ENCODE measurements at places on chromosomes 16 and 17. TPM values are rescaled to one million over a fixed set of nuclear protein-coding genes. Genes with fewer than 3 reads are reported as not detected.

The LYRM9 gene
- total RNA-seq, result 22.0 TPM

The KRT27 gene
- total RNA-seq, result not detected

The ATP2A3 gene
- 11.5 TPM for total RNA-seq

The ARL5C gene
- total RNA-seq, result not detected

The HBZ gene
- total RNA-seq, result not detected

The FADS6 gene
- not detected for total RNA-seq

The CCL13 gene
- not detected for total RNA-seq

The BCL6B gene
- total RNA-seq, result 32.8 TPM

The TMEM114 gene
- not detected for total RNA-seq

The CCL17 gene
- total RNA-seq, result not detected

The ORC6 gene
- total RNA-seq, result 11.3 TPM

DNA sequence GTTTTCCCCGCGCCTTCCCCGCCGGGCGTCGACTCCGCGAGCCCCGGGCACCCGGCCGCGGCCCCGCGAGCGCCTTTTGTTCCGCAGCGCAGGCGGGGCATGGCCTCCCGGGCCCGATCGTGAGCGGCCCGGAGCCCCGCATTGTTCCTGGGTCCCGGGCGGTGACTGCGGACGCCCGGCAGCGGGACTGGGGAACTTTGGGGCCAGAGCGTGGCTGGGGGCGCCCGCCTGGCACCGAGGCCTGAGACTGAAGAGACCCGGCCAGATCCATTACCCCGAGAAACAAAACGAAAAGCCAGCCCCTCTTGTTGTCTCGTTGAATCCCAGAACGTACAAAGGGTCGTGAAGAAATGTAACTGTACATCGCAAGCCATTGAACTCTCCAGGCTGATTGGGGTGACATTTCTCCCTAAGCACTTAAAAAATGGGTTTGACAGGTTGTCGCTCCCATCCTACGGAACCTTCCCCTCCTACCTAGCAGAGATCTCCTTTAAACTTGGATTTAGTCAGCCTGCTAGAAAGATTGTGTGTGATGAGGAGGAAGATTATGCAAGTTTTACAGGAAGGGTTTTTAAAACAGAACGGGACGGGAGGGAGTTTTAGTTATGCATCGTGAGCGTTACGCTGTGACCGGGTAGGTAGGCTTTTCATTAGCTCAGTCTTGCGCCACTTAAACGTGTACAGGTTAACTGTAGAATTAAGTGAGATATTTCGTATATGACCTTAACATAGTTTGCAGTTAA, 825 bp downstream of the METTL9 start:
- no peak for DNase-seq
- no peaks in the 10 kb centered on the region for H3K27me3 ChIP-seq
- peak overlapping the region; percentile 98 for H3K27ac ChIP-seq

DNA sequence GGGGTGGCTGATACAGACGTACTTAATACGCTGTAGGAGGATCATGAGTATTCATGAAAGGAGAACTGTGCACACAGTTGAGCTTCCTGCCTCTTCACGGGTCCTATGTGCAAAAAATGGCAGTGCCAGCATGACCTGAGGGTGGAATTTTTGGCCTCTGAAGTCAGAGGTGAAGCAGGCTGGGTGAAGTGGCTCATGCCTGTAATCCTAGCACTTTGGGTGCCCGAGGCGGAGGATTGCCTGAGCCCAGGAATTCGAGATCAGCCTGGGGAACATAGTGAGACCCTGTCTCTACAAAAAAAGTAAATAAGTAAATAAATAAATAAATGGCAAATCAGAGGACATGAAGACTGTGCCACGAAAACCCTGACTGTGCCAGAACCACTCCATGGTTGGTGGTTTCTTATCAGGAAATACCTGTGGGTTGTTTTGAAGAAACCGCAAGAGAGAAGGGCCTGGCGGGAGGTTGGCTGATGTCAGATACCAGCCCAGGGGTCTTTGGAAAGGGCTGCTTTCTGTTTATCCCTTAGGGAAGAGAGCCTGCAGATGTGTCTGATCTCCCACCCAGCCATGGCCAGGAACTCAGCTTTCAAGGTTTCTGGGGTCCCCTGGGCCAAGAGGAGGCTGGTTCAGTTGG, 3.4 kb downstream of the ASPSCR1 start:
- DNase-seq, result no peak
- no peak overlapping the region for H3K4me3 ChIP-seq
- no peaks in the 10 kb centered on the region for H3K36me3 ChIP-seq
- peaks cover 5% of the 10 kb centered on the region for H3K4me1 ChIP-seq

DNA sequence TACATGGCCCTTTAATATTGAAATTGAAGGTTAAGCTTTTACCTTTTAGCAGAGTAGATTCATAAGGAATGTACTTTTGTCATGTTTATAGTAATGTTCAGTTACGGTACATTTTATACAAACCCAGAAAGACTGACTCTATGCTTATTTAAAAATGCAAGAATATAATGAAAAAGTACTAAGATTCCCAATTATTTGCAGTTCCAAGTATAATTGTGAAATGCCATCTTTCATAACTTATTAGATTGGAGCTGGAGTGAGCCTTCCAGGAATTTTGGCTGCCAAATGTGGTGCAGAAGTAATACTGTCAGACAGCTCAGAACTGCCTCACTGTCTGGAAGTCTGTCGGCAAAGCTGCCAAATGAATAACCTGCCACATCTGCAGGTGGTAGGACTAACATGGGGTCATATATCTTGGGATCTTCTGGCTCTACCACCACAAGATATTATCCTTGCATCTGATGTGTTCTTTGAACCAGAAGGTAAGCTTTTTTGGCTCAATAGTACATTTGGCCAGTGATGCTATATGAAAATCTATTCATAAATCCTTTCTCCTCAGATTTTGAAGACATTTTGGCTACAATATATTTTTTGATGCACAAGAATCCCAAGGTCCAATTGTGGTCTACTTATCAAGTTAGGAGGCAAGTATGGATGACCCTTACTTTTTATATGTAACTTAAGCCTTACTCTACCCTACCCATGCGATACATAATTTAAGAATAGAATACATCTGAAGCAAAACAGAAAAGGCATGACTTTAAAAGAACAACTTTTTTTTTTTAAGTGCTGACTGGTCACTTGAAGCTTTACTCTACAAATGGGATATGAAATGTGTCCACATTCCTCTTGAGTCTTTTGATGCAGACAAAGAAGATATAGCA, 4.2 kb downstream of the SRSF2 start:
- no peaks in the 10 kb centered on the region for H3K36me3 ChIP-seq
- no peak overlapping the region for H3K27ac ChIP-seq
- peaks cover 14% of the 10 kb centered on the region for H3K4me1 ChIP-seq
- no peak for DNase-seq
- H3K4me3 ChIP-seq, result no peak overlapping the region

- H3K27me3 ChIP-seq, result no peaks in the 10 kb centered on the region
- DNase-seq, result no peak
- no peak overlapping the region for H3K4me3 ChIP-seq
- H3K4me1 ChIP-seq, result no peaks in the 10 kb centered on the region
- no peaks in the 10 kb centered on the region for H3K36me3 ChIP-seq
- no peak overlapping the region for H3K27ac ChIP-seq
Observed at GRCh38 chr17:550463-551180, 164.0 kb downstream of the VPS53 start.

DNA sequence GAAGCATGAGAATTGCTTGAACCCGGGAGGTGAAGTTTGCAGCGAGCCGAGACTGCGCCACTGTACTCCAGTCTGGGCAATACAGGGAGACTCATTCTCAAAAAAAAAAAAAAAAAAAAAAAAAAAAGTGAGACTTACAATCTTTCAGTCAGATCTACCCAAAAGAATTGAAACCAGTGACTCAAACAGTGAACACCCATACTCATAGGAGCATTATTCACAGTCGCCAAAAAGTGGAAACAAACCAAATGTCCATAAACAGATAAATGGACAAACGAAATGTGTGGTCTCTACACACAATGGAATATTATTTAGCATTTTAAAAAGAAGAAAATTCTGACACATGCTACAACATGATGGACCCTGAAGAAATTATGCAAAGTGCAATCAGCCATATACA, 9.1 kb upstream of the SCNN1B start:
- H3K27me3 ChIP-seq, result no peaks in the 10 kb centered on the region
- no peak for DNase-seq
- no peak overlapping the region for H3K4me3 ChIP-seq
- H3K27ac ChIP-seq, result no peak overlapping the region

- H3K36me3 ChIP-seq, result no peaks in the 10 kb centered on the region
- no peak overlapping the region for H3K4me3 ChIP-seq
- no peak for DNase-seq
- no peaks in the 10 kb centered on the region for H3K27me3 ChIP-seq
- H3K4me1 ChIP-seq, result no peaks in the 10 kb centered on the region
- no peak overlapping the region for H3K27ac ChIP-seq
Observed at GRCh38 chr17:2805961-2806360, 9.7 kb downstream of the RAP1GAP2 start.

- no peaks in the 10 kb centered on the region for H3K36me3 ChIP-seq
- H3K27me3 ChIP-seq, result no peaks in the 10 kb centered on the region
- H3K4me3 ChIP-seq, result no peak overlapping the region
- peak overlapping the region; percentile 99 for H3K27ac ChIP-seq
Observed at GRCh38 chr17:68514831-68515635, 2.8 kb downstream of the PRKAR1A start.

DNA sequence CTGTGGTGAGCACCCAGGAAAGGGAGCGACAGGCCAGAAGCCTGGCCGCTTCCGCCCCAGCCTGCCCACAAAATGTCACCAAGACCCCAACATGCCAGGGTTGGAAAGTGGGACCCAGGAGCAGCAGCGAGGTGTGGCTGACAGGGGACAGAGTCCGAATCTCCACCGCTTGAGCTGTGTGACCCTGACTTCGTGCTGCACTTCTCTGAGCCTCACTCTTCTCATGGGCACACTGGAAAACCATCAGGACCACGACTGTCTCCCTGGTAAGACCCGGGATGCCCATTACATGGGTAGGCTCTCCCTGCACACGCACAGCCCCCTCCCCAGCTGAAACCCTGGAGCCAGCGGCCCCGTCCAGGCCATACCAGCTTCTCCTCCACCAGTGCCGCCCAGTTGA, 34.9 kb downstream of the PPL start:
- H3K4me1 ChIP-seq, result no peaks in the 10 kb centered on the region
- H3K27ac ChIP-seq, result no peak overlapping the region
- H3K36me3 ChIP-seq, result no peaks in the 10 kb centered on the region
- H3K27me3 ChIP-seq, result no peaks in the 10 kb centered on the region

DNA sequence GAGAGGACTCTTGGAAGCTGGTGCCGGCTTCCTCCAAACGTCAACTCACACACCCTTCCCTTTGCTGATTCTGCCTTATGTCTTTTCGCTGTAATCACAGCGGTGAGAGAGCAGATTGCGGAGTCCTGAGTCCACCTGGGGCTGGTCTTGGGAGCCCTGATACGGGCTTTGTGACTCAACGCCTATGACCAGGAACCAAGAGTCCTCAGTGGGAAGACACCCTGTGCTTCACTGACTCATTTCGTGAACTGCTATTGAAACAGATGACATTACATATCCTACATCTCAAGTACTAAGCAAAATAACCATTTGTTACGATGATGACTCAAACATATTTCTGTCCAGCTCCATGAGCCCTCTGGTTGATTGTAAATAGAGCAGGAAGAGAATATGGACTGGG, 90.7 kb upstream of the CREBBP start:
- no peaks in the 10 kb centered on the region for H3K27me3 ChIP-seq
- no peaks in the 10 kb centered on the region for H3K36me3 ChIP-seq
- no peak for DNase-seq

GRCh38 chr17:17900615-17901520, 64.1 kb upstream of the SREBF1 start:
- no peaks in the 10 kb centered on the region for H3K4me1 ChIP-seq
- H3K27me3 ChIP-seq, result no peaks in the 10 kb centered on the region
- no peak overlapping the region for H3K4me3 ChIP-seq
- no peaks in the 10 kb centered on the region for H3K36me3 ChIP-seq

- no peak overlapping the region for H3K27ac ChIP-seq
- no peaks in the 10 kb centered on the region for H3K4me1 ChIP-seq
- no peak for DNase-seq
- H3K4me3 ChIP-seq, result no peak overlapping the region
- no peaks in the 10 kb centered on the region for H3K36me3 ChIP-seq
Observed at GRCh38 chr16:56116577-56116964, 74.7 kb upstream of the GNAO1 start.

DNA sequence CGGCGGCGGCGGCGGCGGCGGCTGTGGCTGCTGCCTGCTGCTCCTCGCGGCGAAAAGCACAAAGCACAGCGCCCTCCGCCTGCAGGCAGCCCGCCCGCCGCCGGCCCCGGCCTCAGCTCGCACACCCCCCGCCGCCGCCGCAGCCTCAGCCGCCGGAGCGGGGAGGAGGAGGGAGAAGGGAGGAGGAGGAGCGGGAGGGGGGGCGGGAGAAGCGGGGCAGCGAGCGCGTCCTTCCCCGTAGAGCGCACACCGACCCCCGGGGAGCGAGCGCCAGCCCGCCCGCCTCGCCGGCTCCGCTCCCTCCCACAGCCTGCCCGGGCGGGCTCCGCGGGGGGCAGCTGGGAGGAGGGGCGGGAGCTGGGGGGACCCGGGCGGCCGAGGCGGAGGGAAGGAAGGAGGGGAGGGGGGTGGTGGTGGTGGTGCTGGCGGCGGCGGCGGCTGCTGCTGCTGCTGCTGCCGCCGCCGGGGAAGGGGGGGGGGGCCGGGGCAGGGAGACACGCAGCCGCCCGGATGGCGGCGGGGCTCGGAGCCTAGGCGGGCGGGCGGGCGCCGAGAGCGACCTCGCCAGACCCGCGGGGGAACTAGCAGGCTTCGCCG, at the start of gene UBTF:
Gene UBTF, minus strand, starts transcription at position 60 of the 597 bp plus-strand sequence. CDS start 1,446 bp downstream, outside the sequence.
- DNase-seq, result peak; percentile 76
- H3K4me3 ChIP-seq, result peak within 1 kb of the TSS; percentile 95
- H3K36me3 ChIP-seq, result no peaks in the 10 kb centered on the region

DNA sequence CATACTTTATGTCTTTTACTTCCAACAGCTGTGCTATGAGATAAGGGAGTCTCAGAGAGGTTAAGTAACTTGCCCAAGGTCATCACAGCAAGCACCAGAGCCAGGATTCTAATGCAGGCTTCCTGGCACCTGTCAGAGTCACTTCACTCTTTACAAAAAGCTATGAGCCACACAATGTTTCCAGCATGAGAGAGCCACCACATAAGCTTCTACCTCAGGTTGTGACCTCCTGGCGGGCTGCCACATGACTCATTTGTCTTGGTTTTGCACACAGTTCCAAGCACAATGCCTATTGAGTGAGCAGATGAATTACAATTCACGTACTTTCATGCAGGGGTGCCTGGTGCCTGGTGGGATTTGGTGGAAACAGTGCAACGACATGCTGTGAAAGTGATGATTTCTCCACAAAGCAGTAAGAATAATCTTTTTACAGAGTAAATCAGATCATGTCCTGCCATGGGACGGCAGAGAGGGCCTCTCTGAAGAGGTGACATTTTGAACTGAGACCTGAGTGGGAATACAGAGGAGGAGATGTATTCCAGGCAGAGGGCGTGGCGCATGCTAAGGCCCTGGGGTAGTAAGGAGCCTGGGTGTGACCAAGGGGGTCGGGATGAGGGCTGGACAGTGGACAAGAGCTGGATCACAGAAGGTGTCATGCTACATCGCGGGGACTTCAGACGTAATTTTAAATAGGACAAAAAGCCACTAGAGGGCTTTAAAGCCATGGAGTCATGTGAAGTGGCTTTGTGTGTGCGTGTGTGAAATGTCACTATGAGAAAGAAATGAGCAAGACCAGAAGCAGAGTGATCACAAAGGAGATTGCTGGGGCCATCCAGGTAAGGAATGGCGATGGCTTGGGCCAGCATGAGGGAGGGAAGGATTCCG, 53.4 kb downstream of the CACNG3 start:
- no peak overlapping the region for H3K4me3 ChIP-seq
- H3K27me3 ChIP-seq, result no peaks in the 10 kb centered on the region
- no peaks in the 10 kb centered on the region for H3K36me3 ChIP-seq
- DNase-seq, result no peak
- H3K4me1 ChIP-seq, result no peaks in the 10 kb centered on the region
- H3K27ac ChIP-seq, result no peak overlapping the region
